ENCODE measurements at places on chromosomes 5 and 9. TPM values are rescaled to one million over a fixed set of nuclear protein-coding genes. Genes with fewer than 3 reads are reported as not detected.

DNA sequence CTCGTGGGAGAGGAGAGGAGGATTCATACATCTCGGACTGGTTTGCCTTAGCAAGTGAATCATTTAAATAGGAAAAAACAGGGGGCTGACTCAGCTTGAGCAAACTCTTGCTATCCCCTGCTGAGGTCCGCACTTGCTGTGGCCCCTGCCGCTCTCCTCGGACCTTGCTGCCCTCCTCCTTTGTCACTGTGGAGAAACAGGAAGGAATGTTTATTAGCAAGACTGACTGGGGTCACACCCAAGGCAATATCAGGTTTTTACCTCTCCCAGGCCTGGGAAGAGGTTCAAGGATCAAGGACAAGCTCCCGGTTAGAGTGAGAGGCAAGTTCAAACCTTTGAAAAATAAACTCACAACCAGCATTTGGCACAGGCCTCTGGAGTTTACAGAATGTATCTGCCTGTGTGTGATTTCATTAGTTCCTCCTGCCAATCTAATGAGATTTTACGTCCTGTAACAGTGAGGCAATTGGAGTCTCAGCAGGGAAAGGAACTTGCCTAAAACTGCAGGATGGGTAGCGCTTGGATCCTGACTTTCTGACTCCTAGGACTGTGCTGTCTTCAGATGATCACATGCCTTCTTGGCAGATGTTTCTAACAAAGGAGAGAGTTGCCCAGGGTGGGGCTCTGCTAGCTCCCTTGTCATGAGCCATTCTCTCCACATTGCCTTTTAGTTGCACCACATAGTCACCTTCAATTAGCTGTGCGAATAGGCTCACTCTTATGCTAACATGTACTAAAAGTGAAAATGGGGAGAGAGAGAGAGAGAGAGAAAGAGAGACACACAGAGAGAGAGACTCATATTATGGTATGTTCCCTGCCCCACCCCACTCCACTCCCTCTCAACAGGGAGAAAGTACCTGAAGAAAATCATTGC is 108.6 kb upstream of the CDKN2B start:
- no peak for DNase-seq

- DNase-seq, result no peak
These were observed 561.1 kb downstream of the PDE4D start for GRCh38 chr5:59332236-59332973.

DNA sequence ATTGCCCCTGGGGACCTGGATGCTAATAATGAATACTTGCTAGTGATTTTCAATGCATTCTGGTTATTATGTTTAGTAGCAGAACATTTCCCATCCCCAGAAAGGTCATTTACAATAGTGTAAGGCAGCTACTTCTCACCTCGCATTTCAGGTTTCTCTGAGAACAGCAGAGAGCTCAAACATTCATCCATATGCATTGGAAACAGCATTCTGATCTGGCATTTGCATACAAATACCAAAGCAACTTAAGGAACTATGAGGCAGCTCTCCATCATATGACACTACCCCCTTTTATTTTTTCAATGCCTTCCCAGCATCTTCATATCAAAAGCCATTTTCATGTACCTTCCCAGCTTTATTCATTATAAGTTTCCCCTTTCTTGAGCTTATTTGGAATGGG is 6.4 kb downstream of the PPP2R2B start:
- DNase-seq, result no peak

- DNase-seq, result no peak
These were observed 50.8 kb downstream of the AMBP start for GRCh38 chr9:114027159-114027862.

GRCh38 chr5:92179651-92180050 is 796.5 kb upstream of the ARRDC3 start:
- no peak for DNase-seq

GRCh38 chr9:81314490-81314889 is 374.9 kb downstream of the TLE1 start:
- DNase-seq, result no peak

DNA sequence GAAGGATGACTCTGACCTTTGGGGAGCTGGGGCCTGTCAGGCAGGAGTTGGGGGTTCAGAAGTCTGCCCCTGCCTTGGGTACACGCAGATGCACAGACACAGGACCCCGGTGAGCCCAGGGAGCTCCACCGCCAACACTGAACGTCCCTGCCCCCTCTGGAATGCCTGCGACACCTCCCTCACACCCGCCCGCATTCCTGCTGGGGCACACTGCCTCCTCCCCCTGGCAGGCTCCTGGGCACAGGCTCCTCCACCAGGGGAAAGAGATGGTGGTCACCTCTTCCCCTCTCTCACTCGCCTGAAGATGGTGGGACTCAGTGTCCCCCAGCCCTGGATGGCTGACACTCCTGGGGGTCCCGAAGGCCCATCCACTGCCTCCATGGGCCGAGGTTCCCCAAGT is 12.0 kb downstream of the CRB2 start:
- DNase-seq, result peak; percentile 74

- DNase-seq, result no peak
These were observed 2.4 kb upstream of the STOM start for GRCh38 chr9:121372239-121373010.

- DNase-seq, result peak; percentile 3
These were observed 92.6 kb downstream of the DPYSL3 start for GRCh38 chr5:147417135-147417813.

DNA sequence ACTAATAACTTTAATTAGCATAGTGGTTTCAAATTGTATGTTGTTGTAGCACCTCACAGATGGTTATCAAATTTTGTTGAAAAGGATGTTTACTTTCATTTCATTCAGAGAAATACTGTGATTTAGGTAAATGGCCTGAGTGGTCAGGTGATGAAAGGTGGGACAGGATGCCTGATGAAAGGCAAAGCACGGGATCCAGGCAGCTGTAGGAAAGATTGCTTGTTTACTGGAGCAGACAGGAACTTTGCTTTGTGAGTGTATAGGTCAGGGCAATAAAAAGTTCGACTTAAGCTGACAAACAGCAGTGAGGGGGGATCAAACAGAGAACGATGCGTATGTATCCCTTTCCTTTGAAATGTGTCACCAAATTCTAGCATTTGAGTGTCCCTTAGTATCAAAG is 19.0 kb downstream of the KIAA1958 start:
- no peak for DNase-seq

DNA sequence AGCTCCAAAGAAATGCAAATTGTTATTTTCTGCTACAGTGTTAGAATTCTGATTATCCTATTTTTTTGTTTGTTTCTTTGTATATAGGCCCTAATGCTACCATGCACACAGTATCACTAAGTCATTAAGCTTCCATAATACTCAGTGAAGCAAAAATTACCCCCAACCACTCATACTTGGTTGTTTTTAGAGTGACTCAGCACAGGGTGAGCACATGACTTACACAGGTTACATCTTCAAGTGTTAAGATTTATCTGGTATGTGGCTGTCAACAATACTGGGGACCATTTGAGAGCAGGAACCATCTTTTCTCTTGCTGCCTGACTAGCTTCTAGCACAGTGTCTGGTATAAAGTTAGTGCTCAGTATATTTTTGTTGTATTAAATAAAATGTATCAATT is 255.8 kb upstream of the SLC24A2 start:
- DNase-seq, result no peak

DNA sequence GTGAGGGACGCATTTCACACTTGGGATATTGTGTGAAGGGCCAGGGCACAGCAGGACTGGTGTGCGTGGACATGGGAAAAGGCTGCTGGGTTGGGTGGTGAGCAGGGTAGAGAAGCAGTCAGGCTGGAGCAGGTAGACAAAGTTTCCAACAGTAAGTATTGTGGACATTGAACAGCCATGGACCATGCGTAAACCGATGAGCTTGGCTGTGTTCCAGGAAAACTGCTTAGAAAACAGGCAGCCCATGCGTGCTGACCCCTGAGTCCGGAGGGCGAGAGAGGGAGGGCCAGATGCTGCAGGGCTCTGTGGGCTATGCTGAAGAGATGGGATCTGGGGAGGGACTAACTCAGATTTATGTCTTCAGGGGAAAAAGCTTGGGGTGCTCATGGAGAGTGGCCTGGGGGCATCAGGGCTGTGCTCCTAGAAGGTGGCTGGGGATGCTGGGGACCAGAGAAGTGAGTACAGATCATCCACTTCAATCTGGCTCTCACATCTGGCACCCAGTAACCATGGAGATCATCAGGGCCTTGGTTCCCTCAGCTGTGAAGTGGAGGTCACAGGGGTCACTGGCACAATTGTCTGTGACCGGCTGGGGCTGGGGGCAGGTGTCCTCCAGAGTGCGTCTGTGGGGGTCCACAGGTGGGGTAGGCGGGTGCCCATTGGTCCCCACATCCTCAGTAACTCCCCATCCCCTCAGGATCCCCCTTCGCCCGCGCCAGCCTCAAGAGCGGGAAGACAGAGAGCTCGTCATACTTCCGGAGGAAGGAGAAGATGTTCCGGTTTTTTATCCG is 93.3 kb downstream of the CACNA1B start:
- peak; percentile 46 for DNase-seq

DNA sequence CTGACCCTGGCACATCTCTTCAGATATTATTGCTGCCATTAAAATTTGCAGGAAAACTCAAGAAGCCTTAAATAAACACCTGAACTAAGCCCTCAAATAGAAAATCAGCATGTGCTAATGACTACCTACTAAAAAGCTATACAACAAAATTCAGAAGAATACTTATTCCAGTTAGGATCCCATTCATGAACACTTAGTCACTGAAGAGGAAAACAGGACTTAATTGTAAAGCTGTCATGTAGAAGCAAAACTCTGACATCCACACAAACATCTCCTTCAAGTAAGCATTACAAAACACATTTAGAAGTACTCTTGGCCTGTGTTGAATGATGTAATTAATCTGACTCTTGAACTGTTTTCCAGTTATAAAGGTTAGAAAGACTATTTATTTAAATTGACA is 19.9 kb downstream of the ELL2 start:
- no peak for DNase-seq

DNA sequence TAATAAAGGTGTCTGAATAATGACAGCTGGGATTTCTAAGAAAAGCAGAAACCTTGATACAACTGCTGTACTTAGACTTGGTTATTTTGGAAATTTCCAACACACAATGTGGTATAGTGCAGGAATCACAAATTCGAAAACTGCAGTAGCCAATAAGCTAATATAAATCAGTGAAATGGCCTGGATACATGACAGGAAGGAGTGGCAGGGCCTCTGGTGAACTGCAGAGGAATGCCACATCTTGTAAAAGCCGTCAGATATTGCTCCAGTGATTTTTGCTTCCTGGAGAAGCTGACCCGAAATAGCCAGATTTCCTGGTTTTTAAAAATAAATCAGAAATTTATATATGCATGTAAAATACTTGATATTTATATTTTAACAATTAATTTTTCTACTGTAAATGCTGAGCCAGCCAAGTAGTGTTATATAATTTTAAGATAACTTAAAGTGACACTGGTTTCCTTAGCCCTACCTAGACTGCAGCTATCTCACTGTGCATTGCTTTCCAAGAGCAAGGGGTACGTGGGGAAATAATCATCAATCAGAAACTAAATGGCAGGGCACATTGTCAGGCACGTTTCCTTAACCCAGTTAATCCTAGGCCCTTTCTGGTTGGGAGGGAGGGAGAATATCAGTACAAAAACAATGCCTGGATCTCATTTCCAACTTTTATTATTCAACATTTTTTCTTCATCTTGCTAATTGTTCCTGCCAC is 182.4 kb downstream of the RASEF start:
- peak; percentile 27 for DNase-seq

GRCh38 chr5:123514615-123515355 is 2.8 kb downstream of the CSNK1G3 start:
- no peak for DNase-seq

DNA sequence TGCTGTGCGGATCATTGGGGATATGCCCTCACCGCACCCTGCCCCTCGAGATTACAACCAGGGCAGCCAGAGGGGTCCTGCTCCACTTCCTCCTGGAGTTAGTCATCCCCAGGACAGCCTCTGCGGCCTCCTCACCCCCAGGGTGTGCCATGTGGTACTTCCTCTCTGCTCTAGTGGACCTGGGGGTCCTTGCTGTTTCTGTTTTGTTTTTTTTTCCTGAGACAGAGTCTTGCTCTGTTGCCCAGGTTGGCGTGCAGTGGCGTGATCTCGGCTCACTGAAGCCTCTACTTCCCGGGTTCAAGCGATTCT is 5.2 kb upstream of the FCN1 start:
- DNase-seq, result no peak

GRCh38 chr5:10286862-10287227 is 20.9 kb downstream of the CMBL start:
- no peak for DNase-seq

DNA sequence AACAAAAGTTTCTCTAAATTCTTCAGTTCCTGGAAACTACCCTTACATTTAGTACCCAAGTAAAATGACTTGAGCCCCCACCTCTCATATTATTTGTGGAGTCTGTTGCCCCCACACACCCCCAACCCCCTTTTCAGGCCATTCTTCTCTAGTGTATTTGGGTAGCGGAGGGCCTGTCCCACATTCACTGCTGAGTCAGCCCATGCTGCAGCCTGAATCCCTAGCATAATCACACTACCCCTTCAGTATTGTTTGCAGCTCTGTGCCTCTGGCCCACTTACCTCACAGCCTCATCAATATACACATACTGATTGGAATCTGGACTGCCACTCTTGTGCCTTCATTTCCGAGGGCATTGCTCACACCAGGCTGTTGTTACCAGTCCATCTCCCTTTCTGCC is 26.8 kb downstream of the RGS7BP start:
- DNase-seq, result no peak

DNA sequence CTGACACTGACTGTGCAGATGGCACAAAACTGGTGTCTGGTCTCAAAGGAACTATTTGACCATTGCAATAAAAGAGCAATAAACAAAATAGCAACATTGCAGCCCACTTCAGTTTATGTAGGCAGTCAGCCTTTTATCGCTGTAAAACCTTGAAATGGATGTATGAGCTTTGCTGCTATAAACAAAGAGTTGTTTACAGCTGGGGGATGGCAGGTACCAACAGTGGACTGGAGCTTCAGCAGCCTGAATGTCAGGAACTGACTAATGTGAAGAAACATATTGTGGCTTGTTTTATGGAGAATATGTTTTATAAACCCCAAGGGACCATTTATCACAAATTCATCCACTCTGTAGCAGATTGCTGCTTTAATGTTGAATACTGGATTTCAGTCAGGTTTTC is 78.0 kb downstream of the PTPRD start:
- DNase-seq, result no peak

- DNase-seq, result no peak
These were observed 62.0 kb upstream of the RANBP3L start for GRCh38 chr5:36363744-36364143.

- DNase-seq, result peak; percentile 90
These were observed 174.9 kb downstream of the ROR2 start for GRCh38 chr9:91775011-91775707.

DNA sequence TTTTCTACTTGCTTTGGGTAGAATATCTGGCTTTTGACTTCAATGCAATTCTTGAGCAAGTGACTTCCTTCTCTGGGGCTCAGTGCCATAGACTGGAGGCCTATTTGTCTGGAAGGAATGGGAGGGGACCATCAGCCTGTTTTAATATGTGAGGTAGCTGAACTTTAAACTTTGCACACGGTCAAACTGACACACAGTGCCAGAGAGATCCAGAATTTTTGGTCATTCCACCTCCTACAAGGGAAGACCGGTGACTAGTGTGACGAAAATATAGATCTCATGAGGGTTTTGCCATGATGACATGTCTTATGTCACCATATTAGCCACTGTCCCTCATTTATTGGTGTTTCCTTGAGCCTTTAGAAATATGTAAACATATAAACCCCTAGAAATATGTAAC is 44.6 kb upstream of the ZSWIM6 start:
- no peak for DNase-seq

Gene TAF11L5
- not detected for total RNA-seq

Gene PCDHA4
- 4.1 TPM for total RNA-seq

Gene IFNA13
- not detected for total RNA-seq

Gene NR6A1
- total RNA-seq, result 3.5 TPM

Gene PCDHGA3
- total RNA-seq, result 4.0 TPM

Gene SIT1
- 3.1 TPM for total RNA-seq

Gene SLC4A9
- 2.5 TPM for total RNA-seq

Gene FGF18
- total RNA-seq, result 1.8 TPM

Gene FBP2
- total RNA-seq, result not detected

Gene IL5
- total RNA-seq, result not detected

Measured in kidney (tissue), 22 donors.